Epithelial cell of proximal tubule (primary cell): ENCODE measurements at places on chromosomes 2 and 18. TPM values are rescaled to one million over a fixed set of nuclear protein-coding genes. Genes with fewer than 3 reads are reported as not detected.

- DNase-seq = no peak
Observed at GRCh38 chr2:215619989-215620388, 184.1 kb upstream of the FN1 start.

DNA sequence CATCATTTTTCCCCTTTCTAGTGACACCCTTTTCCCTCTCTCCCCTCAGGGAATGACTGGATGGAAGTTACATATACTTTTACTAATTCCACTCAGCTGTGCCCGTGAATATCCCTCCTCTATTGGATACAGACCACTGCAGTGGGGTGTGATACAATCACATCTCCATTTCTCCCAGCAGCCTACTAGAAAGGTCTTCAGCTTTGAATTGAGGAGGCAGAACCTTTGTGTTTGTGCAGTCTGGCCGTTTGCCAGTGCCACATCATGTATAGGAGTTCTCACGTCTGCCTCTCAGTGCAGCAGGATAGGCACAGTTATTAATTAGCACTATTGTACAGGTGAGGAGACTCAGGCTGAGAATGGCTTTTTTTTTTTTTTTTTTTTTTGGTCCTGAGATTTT, 16.4 kb downstream of the TNFRSF11A start:
- DNase-seq = no peak

DNA sequence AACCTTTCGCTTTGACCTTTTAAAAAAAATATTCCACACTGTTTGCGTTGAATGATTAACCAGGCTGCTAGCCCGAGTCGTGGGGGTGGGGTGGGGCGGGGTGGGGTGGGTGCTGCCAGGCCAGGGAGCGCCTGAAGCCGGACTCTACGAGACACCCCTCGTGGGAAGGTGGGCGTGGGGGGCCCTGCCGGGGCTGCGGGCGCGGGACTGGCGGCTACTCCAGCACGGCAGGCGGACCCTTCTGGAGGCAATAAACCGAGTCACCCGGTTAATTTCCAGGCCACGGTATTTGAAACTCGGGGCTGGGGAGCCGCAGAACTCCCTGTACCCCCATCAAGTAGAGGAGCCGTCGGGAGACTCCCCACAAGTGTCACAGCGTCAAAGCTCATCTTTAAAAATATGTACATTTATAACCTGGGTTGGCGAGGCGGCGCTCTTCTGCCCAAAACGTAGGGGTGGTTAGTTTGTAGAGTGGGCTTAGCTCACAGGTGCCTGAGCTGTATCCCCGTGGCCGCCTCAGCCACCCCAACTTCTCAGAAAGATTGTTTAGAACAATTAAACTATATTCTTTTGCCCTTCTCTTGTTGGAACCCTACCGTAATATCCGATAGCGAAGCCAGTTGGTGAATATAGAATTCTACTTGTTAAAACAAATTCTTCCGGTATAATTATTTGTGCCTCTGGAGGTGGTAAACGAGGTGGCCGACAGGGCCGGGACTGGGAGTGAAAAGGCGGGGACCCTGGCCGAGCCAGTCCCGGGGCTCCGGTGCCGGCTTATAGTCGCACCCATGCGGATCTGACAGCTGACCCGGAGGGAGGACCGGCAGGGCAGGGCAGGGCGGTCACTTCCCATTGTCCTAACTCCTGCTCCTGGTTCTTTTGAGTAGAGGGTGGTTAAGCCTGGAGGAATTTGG, 1.4 kb downstream of the B3GNT2 start:
- no peak for DNase-seq

The FBXO41 gene
- 2.4 and 4.5 TPM in 2 replicates for total RNA-seq

The CHMP1B gene
- total RNA-seq = 37.7 and 69.8 TPM in 2 replicates

DNA sequence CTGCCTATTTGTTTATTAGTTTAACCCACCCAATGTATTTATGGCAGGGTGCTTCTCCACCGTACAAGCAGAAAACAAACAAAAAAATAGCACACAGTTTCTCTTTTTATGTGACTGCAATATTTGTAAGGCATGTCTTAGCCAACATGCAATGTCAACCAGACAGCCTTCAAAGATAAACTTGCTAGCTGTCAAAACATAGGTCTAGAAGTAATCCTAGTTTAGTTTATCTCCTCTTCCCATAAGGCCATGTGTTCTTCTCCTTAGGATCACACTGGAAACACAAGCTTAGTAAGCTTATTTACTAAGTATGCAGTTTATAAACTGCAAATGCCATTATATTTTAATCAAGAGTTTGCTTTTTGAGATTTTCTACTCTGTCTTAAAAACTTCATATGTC, 75.6 kb downstream of the LDAH start:
- no peak for DNase-seq

- DNase-seq = no peak
Observed at GRCh38 chr2:176960061-176960460, 252.5 kb upstream of the HNRNPA3 start.

The LTBP1 gene
- total RNA-seq = 10.5 and 43.9 TPM in 2 replicates

The ACVR1C gene
- 0.07 and 0.23 TPM in 2 replicates for total RNA-seq

GRCh38 chr2:191297033-191297432, 51.8 kb downstream of the MYO1B start:
- DNase-seq = no peak

The RPRM gene
- not detected in 2 replicates for total RNA-seq

- no peak for DNase-seq
Observed at GRCh38 chr2:33893824-33894223, 294.7 kb upstream of the FAM98A start.

- peak; percentile 27 for DNase-seq
Observed at GRCh38 chr2:166539340-166540162, 45.5 kb upstream of the SCN7A start.

GRCh38 chr2:13681936-13682335, 950.6 kb upstream of the LRATD1 start:
- DNase-seq = no peak

DNA sequence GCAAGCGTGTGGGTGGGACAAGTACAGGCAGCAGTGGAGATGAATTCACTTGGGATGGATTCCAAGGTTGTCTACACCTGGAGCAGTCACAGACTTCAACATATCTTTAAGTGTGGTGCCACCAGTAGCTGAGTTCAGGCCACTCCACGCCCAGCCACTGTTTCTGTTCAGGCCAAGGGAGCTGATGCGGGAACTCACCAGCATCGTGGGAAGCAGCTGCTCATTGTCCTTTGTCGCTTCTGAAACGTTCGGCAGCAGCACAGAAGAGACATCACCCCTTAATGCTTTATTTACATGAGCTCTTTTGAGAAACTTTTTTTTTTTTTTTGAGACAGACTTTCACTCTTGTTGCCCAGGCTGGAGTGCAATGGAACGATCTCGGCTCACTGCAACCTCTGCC, 19.9 kb upstream of the INHBB start:
- DNase-seq = no peak

DNA sequence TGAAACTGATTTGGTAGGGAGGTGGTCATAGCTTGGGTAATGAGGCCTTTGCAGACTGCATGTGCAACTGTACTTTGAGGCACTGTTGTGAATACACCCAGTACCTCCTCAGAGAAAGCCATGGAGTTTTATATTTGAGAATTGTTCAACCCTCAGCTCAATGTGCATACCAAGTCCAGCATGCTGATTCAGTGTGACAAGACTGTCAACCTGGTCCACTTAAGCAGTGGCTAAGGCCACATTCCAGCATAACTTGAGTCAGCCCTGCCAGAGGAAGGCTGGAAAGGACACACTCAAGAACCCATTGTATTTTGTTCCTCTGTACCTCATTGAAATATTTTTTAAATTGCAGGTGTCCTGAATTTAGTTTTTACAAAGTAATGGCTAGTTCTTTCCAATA, 121.8 kb upstream of the HNMT start:
- DNase-seq = no peak

- no peak for DNase-seq
Observed at GRCh38 chr2:220033546-220033945, 406.1 kb downstream of the SLC4A3 start.

The BCL11A gene
- total RNA-seq = 3.5 and 4.4 TPM in 2 replicates

- no peak for DNase-seq
Observed at GRCh38 chr18:45386041-45386655, 229.1 kb upstream of the SLC14A2 start.
